ENCODE measurements at places on chromosomes 11 and 22. TPM values are rescaled to one million over a fixed set of nuclear protein-coding genes. Genes with fewer than 3 reads are reported as not detected.
A peak's percentile ranks its signal among the peaks of the same experiment; 100 is the strongest.

DNA sequence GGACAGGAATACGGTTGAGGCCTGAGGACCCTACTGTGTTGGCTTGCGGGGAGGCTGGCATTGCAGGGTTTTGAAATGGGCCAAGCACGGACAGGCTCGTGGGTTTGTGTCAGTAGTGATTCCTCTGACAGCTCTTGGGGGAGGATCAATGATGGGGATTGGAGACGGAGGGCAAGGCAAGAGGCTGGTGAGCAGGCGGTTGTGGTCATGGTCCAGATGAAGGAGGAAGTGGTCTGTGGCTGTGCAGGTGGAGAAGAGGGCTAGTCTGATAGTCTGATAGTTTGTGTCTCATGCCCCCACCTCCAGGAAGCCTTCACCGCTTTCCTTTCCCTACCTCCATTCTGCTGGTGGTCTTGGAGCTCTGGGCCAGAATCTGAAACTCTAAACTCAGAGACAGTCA, 3.0 kb downstream of the MAFF start:
- peak; percentile 73 for DNase-seq

DNA sequence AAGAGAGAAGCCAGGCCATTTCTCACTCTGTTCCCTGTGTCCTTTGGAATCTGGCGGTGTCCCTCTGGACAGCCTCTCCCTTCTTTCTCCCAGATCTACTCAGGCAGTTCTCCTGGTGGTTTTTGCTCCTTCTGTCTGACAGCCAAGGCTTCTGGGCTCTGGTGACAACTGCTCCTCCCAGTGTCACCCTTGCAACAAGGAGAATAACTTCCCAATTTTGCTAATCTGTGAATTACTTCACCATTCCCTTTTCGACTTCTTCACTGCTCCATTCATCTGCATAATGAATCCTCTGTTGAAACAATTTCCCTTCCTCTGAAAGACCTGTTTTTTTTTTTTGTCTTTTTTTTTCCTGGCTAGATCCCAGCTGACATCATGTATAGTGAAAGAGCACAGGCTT, 56.3 kb upstream of the PDE3B start:
- no peak for DNase-seq

DNA sequence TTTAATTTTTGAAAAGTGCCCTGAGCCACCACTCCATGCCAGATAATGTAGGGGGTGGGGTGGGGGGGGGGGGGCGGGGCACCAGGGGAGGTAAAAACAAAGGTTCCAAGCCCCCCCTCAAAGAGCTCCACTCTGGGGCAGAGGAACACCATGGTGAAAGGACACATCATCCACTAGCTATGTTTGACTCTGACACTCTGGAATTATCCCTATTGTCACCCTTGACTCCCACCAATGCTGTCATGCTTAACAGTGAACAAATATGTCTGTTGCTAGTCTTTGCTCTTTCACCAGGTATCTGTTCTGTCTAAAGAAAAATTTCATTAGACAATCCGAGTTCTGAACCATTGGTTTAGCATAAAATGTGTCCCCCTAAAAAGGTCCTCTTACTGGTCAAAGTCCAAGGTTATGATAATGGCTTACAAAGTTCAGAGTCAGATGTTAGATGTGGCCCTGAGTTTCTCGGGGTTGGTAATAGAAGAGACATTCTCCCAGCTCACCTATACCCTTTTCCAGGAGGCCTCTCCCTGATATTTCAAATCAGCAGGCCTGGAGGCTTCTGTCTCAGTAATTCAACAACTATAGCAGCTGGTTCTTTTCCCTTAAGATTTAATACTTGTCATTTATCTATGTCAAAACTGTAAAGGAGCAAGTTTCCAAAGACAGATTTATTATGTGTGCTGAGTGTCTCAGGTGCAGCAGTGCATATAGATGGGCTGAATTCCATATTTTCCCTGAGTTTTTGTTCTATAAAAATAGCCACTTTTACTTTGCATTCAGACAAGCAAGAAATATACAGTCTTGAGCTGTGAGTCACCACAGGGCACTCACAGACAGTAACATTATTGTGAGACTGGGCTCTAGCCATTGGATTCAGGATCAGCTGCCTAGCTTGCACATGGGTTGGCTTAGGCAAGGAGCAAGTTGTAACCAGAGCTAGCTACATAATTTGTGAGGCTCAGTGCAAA, 174.1 kb downstream of the CSNK2A3 start:
- no peak for DNase-seq

GRCh38 chr22:20965888-20966855, 883 bp upstream of the AIFM3 start:
- DNase-seq, result no peak

DNA sequence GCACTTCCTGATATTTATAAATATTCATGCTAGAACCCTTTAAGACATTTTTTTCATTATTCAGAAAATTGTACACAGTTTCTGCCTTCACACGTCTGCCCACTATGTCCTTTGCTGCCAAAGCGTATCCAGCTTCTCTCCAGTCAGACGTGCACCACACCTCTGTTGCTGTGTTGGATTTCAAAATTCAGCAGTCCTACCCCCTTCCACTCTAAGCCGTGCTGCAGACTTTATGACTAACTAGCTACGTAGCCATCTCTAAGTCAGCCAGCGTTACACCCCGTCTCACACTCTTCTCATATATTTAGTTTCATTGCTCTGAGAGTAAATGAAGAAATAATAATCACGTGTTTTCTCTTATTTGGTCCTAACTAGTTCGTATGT, 28.2 kb upstream of the OPCML start:
- no peak for DNase-seq

GRCh38 chr22:49692499-49693225, 135.0 kb downstream of the BRD1 start:
- DNase-seq, result no peak

DNA sequence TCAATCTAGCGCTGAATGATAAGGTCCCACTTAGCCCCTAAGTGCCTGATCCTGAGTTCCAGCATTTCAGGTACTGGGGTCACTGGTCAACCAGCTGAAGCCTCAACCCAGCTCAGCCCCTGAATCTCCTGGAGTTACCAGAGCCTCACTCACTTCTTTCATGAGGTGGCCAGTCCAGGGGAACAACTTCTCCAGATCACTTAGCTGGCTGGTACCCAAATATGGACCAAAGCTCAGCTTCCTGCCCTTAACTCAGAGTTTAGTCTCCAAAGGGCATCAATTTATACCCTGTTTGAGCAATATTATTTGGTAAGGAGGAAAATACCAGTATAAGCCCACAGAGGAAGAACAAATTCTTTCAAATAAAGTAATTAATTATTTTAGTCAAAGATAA, 105.6 kb downstream of the SLC1A2 start:
- no peak for DNase-seq

- no peak for DNase-seq
Observed at GRCh38 chr22:37625737-37626136, 13.7 kb upstream of the SH3BP1 start.

GRCh38 chr11:119034813-119035212, 4.1 kb upstream of the SLC37A4 start:
- no peak for DNase-seq

DNA sequence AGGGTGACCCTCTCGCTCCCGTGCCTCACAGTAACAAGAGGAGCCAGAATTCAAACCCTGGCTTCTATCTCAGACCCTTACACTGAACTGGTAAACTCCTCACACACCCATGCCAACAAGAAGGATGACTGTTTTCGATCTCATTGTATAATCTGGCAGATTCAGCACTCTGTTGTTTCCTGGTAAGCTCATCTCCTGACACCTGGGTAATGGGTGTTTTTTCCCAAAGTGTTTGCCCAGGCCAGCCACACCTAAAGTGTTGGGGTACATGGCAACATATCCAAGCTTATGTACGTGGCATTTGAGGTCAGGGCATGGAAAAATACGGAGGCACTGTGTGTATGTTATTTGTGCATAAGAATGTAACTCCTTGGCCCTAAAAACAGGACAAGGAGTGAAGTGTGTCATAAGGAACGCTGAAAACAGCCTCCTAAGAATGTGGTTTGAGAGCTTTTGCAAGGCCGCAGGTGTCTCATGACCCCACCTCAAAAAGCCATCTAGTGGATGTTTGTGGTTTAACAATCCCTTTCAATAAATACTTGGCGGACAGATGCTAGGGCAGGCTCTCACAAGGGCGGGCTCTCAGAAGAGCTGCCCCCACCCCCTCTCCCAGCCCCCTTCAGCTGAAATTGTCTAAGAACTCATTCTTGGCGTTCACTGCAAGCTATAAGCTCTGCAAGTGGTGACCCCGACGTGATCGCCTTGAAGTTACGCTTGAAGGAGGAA, at the start of gene MS4A15:
Gene MS4A15, plus strand, starts transcription at position 561 of the 726 bp plus-strand sequence. CDS start 6,867 bp downstream, outside the sequence.
- no peak for DNase-seq

- no peak for DNase-seq
Observed at GRCh38 chr11:93935826-93936225, 85.3 kb upstream of the HEPHL1 start.

IPO7 gene
- total RNA-seq, result 42.8 TPM

DNA sequence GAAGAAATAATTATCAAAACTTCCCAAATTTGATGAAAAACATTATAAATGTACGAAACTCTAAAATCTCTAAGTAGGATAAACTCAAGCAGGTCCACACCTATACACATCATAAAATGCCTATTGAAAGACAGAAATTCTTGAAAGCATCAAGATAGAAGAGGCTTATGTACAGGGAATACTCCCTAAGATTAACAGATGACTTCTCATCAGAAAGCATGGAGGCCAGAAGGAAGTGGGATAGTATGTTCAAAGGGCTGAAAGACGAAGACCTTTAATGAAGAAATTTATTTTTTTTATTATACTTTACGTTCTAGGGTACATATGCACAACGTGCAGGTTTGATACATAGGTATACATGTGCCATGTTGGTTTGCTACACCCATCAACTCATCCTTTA, 45.3 kb upstream of the KCNA4 start:
- no peak for DNase-seq

DNA sequence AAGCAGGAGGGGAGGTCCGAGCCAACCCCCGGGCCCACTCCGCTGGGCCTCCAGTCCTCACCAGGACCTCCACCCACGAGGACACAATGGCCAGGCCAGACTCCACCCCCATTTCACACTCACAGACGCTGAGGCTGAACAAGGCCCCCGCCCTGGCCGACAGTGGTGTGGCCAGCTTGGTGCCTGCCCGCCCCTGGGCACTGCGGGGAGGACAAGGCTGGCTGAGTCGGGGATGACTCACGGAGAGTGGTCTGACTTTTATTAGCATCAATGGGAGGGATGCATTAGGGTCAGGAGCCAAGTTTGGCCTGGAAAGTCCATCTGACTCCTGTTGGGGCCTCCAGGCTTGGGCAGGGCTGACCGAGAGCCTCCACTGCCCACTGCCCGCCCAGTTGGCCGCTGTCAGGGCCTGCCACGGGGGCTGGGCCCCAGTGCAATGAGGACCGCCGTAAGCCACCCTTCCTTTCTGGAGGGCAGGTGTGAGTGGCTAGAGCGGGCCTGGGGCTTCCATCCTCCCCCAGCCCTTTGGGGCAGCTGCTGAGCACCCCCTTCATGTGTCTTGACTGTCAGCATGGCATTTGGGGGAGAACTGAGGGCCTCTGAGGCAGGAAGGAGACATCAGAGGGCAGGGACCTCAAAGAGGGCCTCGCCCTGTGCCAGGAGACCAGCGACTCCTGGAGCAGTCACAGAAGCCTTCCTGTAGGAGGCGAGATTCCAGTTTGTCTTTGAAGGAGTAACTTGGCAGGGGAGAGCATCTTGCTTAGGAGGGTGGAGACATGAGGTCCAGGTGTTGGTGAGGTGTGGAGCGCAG, 10.6 kb downstream of the TSPAN32 start:
- no peak for DNase-seq

TMEM121B gene
- total RNA-seq, result under 0.01 TPM

DNA sequence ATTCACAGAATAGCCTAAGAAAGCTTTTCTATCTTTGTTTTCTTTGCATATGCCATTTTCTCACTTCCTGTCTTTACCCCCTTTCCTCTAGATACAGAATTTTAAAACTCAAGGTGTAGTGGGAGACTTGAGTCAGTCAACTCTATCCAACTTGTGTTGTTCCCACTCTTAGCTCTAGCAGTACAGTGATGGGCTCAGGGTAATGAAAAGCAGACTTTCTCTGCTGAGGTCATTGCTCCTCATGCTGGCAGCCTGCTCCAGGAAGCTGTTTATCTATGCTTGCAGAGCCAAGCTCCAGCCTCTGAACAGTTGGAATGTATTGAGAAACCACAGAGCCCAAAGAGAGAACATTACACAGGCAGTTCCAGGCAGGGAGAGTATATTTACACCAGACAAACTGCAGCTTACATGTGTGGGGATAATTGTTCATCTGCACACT, 68.1 kb downstream of the CSTPP1 start:
- DNase-seq, result peak; percentile 68

DNA sequence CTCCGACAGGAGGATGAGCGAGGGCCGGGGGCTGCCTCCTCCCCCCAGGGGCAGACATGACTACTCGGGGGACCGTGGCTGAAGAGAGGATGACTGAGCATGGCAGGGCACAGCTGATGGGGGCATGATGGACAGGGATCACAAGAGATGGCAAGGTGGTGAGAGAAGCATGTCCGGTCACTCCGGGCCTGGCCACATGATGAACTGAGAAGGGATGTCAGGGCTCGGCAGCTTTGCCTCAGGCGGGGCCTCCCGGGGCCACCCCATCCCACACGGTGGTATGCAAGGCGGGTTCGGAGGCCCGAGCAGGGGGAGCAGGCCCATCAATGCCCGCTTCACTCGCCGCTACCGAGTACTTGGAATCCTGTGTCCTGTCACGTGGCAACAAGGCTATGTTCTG, 36.6 kb upstream of the UBASH3B start:
- DNase-seq, result no peak

DNA sequence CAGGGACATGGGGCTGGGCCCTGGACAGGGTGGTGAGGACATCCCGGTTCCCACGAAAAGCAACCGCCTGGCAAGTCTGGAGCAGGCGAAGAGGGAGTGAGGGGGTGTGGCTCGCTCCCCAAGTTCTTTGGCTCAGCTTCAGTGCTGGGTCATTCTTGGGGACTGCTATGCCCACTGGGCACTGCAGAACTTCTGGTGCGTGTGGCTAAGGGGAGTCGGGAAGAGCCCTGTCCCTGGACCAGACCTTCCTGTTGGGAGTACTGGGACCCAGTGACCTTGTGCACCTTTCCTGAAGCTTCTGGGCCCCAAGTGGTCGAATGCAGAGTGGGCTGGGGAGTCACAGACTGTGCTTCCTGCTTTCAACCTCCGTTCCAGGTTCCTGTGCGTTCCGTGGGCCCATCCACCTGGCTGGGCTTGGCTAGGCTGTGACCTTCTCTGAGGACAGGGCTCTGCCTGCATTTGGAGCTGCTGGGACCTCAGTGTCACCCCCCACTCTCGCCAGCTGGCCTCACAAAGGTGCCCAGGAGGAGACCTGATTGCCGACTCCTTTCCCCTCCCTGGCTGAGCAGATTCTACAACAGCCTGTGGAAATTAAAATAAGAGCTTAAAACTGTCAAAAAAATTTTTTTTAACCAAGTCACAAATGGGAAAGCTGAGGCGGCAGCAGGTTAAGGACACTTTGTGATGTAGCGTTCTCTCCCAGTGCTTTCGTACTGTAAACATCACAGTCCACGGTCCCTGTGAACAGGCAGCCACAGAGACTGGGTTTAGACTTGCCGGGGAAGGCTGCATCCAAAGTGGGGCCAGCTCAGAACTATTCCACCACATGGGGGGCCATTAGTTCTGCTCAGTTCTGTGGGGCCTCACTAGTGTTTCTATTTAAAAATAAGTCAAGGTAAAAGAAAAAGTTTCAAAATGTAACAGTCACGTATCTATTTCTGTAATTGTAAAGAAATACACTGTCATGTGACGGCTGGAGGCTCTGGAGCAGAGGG, 63.8 kb upstream of the WNT7B start:
- no peak for DNase-seq

Data from hematopoietic multipotent progenitor cell (in vitro differentiated cells).